ENCODE measurements at places on chromosomes 7 and 10. TPM values are rescaled to one million over a fixed set of nuclear protein-coding genes. Genes with fewer than 3 reads are reported as not detected.

TES gene
- 45.2 TPM for total RNA-seq

HPSE2 gene
- total RNA-seq, result not detected

GALNT17 gene
- not detected for total RNA-seq

ATG9B gene
- total RNA-seq, result not detected

PAOX gene
- 5.4 TPM for total RNA-seq

CPN1 gene
- total RNA-seq, result not detected

NCF1 gene
- not detected for total RNA-seq

DPYSL4 gene
- 2.6 TPM for total RNA-seq

AS3MT gene
- total RNA-seq, result 8.2 TPM

TMEM236 gene
- total RNA-seq, result 0.06 TPM

ACHE gene
- not detected for total RNA-seq

ARHGEF5 gene
- 2.0 TPM for total RNA-seq

CLCN1 gene
- total RNA-seq, result not detected

VPS50 gene
- 32.4 TPM for total RNA-seq

SHH gene
- total RNA-seq, result 0.13 TPM

HTR5A gene
- not detected for total RNA-seq

FAM200A gene
- total RNA-seq, result 4.8 TPM

BICC1 gene
- 66.3 TPM for total RNA-seq

TMEM72 gene
- total RNA-seq, result not detected

PSD gene
- total RNA-seq, result 0.26 TPM

CPEB3 gene
- total RNA-seq, result 1.2 TPM

LBX1 gene
- not detected for total RNA-seq

EFCAB10 gene
- total RNA-seq, result not detected

PFKFB3 gene
- total RNA-seq, result 34.1 TPM

CCDC146 gene
- total RNA-seq, result 1.6 TPM

KIAA1217 gene
- total RNA-seq, result 1.6 TPM

SLC26A5 gene
- not detected for total RNA-seq

LIPM gene
- total RNA-seq, result not detected

SP8 gene
- not detected for total RNA-seq

CADPS2 gene
- total RNA-seq, result 21.7 TPM

STK31 gene
- total RNA-seq, result not detected

CDC14C gene
- not detected for total RNA-seq

FAS gene
- total RNA-seq, result 92.9 TPM

PON1 gene
- not detected for total RNA-seq

GNAT3 gene
- total RNA-seq, result not detected

FBXL13 gene
- total RNA-seq, result 4.5 TPM

ITGB8 gene
- 5.7 TPM for total RNA-seq

COL17A1 gene
- 1.3 TPM for total RNA-seq
